Upper lobe of left lung (tissue), 6 donors: ENCODE measurements at places on chromosomes 5 and 9. TPM values are rescaled to one million over a fixed set of nuclear protein-coding genes. Genes with fewer than 3 reads are reported as not detected.

Gene APC
- 88.0 TPM for total RNA-seq

DNA sequence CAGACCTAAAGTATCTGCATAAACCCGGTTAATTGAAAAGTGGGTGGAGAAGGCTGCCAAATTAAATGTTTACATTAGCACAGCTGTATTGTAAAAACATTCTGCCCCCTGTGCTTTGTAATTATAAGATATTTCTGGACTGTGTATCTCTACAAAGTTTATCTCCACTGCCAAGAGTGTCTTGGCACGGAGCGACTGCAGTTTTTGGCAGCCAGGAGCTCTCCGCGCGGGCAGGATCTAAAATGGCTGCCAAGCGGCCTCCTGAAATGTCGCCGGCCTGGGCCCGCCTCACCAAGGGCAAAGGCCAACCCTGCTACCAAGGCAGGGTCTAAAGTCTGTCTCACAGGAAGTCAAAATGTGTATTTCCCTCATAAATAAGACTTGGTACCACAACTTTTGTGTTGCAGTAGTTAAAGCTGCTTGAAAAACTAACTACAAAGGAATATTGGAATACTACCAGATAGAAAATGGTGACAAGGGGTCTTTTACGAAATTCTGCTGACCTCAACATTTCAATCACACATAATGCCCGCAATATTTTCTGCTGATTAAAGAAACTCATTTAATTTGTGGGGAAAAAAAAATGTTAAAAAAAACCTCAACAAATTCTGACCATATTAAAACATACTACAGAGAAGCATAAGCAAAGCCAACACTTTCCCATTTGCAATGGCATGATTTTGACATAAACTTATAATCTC is 110.4 kb downstream of the NFIB start:
- no peaks in the 10 kb centered on the region for H3K27me3 ChIP-seq
- peak overlapping the region; percentile 75 for H3K27ac ChIP-seq
- H3K4me1 ChIP-seq = peaks cover 20% of the 10 kb centered on the region
- peak; percentile 69 for DNase-seq
- no peak overlapping the region for H3K4me3 ChIP-seq

- no peak overlapping the region for H3K4me3 ChIP-seq
- H3K27me3 ChIP-seq = no peaks in the 10 kb centered on the region
- no peak for DNase-seq
- no peaks in the 10 kb centered on the region for H3K4me1 ChIP-seq
- H3K27ac ChIP-seq = no peak overlapping the region
These were observed 219.7 kb downstream of the TRPM3 start for GRCh38 chr9:70901746-70902145.

GRCh38 chr5:92402045-92402444 is 1018.9 kb upstream of the ARRDC3 start:
- H3K27ac ChIP-seq = no peak overlapping the region
- H3K36me3 ChIP-seq = no peaks in the 10 kb centered on the region
- H3K4me1 ChIP-seq = no peaks in the 10 kb centered on the region
- no peaks in the 10 kb centered on the region for H3K27me3 ChIP-seq
- DNase-seq = no peak

DNA sequence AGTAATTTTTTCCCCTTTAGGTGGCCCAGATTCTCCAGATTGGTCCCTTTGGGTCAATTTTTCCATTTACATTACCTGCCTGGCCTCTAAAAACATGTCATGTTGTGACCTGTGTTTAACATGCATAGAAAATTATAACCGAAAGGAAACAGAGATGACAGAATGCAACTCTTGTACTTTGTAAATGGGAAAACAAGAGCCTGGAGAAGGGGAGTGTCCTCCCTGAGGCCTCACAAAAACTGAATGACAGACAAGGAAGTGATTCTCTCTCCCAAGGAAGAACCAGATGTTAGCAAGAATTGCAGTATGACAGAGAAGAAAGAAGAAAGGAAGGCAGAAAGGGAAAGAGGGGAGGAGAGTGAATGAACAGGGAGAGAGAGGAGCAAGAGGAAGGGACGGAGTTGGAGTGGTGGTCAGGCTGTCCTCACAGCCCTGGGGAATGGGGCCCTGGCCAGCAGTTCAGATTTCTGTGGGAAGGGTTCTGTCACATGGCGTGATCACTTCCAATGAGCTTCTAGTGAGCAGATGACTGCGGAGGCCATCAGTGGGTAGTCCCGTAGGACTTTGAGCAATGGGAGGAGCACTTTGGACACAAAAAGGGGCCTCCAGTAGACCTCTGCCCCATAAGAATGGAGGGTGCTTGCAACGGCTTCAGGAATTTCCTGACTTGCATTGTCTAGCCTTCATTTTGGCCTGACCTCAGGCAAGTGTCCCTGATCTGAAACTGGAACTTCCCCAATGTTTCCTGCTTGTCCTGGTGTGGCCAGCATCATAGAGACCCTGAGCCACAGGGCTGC is 31.6 kb downstream of the ABLIM3 start:
- no peak overlapping the region for H3K4me3 ChIP-seq
- H3K27me3 ChIP-seq = no peaks in the 10 kb centered on the region
- H3K36me3 ChIP-seq = no peaks in the 10 kb centered on the region
- no peak for DNase-seq
- peaks cover 20% of the 10 kb centered on the region for H3K4me1 ChIP-seq
- no peak overlapping the region for H3K27ac ChIP-seq

Gene OMD
- 4.8 TPM for total RNA-seq

- no peaks in the 10 kb centered on the region for H3K4me1 ChIP-seq
- H3K36me3 ChIP-seq = no peaks in the 10 kb centered on the region
- H3K27ac ChIP-seq = no peak overlapping the region
- H3K4me3 ChIP-seq = no peak overlapping the region
- no peaks in the 10 kb centered on the region for H3K27me3 ChIP-seq
These were observed 68.8 kb downstream of the KIF4B start for GRCh38 chr5:155082401-155082800.

- peaks cover 38% of the 10 kb centered on the region for H3K36me3 ChIP-seq
- DNase-seq = no peak
- no peak overlapping the region for H3K4me3 ChIP-seq
- no peaks in the 10 kb centered on the region for H3K27me3 ChIP-seq
- peaks cover 28% of the 10 kb centered on the region for H3K4me1 ChIP-seq
These were observed 47.2 kb upstream of the RPL26L1 start for GRCh38 chr5:172911976-172912375.

DNA sequence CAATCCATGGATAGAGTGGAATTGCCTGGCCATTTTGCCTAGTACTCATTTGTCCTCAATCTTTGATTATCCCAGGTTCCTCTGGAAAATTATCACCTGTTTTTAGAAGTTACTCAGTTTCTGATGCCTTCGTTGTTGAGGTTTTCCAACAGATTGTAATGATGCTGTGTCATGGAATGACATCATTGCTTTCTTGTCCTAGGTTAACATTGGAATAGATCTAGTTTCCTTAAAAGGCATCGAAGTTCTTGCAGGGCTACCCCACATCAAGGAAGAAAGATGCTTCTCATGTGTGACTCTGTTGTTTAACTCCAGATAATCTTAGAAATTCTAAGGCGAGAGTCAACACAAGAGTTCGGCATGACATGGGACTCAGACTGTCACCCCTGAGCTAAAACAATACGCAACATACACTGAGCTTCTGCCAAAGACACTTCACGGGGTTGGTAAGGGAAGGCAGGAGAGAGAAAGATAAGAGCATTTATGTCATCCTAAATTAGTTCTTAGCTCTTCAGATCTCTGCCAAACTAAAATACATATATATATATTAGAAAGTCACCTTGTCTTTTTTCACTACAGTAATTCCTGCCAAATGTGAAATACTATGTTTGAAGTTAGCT is 293.2 kb upstream of the WWC1 start:
- H3K27me3 ChIP-seq = no peaks in the 10 kb centered on the region
- H3K4me1 ChIP-seq = no peaks in the 10 kb centered on the region
- no peaks in the 10 kb centered on the region for H3K36me3 ChIP-seq
- no peak for DNase-seq

GRCh38 chr9:68749579-68750159 is 44.6 kb downstream of the PIP5K1B start:
- H3K36me3 ChIP-seq = no peaks in the 10 kb centered on the region
- peaks cover 5% of the 10 kb centered on the region for H3K4me1 ChIP-seq
- DNase-seq = peak; percentile 85
- H3K27ac ChIP-seq = peak overlapping the region; percentile 54

DNA sequence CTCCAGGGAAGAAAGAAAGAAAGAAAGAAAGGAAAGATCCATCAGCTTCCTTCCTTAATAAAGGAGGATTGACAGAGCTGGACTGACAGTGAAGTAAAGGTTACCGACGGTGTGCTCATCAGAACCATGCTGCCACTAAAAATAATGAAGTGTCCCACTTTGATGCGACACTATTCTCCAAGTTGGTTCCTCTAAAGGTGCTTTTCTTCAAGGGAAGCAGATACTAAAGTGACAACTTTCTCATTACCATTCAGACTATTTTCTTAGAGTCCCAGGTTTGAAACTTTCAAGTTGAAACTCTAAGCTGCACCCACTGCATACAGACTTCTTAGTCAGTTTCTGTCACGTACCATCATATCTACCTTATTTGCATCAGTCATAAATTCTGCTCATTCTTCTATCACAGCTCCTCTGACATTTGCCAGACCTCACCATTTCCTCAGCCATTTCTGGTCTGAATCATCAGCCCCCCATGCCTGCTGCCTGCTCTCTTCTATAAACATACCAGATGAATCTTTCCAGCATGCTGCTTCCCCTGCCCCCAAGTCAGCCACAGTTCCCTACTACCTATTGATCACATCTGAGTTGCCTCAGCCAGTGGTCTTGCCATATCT is 177.6 kb downstream of the DEPDC1B start:
- no peaks in the 10 kb centered on the region for H3K4me1 ChIP-seq
- H3K27ac ChIP-seq = no peak overlapping the region
- no peak for DNase-seq
- H3K36me3 ChIP-seq = no peaks in the 10 kb centered on the region
- no peaks in the 10 kb centered on the region for H3K27me3 ChIP-seq

DNA sequence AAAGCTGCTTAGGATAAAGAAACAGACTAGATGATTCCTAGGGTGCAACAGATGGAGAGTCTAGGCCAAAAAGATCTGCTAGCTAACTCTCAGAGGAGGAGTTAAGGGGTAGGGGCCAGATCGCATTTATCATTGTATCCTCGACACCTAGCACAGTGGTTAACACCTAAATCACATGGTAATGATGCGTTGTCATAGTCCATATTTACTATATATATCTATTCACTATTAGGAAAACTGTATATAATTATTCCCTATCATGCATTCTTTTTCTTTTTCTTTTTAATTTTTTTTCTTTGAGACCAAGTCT is 92.8 kb upstream of the SLC44A1 start:
- no peak for DNase-seq
- H3K27me3 ChIP-seq = no peaks in the 10 kb centered on the region
- H3K4me1 ChIP-seq = no peaks in the 10 kb centered on the region
- no peak overlapping the region for H3K4me3 ChIP-seq
- no peak overlapping the region for H3K27ac ChIP-seq

Gene PCDH12
- 26.0 TPM for total RNA-seq

Gene CD180
- total RNA-seq = 1.0 TPM

Gene NPR3
- total RNA-seq = 6.3 TPM

DNA sequence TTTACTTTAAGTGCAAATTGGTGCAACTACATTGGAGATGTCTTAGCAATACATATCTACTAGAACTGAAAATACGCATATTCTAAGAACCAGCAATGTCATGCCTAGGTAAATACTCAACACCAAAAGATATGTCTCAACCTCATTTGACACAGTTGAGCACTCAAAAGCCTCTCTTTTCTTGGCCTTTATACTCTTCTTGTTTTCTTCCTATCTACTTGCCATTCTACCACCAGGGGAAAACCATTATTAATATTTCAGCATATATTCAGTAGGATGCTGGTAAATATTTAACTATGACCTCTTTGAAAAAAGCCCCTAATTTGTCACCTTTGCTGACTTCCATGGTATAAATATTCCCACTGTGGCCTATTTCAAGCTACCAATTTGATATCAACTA is 443.8 kb downstream of the LRRC70 start:
- DNase-seq = no peak
- H3K27ac ChIP-seq = no peak overlapping the region
- H3K27me3 ChIP-seq = no peaks in the 10 kb centered on the region
- H3K36me3 ChIP-seq = no peaks in the 10 kb centered on the region
- no peaks in the 10 kb centered on the region for H3K4me1 ChIP-seq

GRCh38 chr9:94872891-94873511 is 146.5 kb downstream of the AOPEP start:
- DNase-seq = no peak
- H3K4me1 ChIP-seq = peaks cover 6% of the 10 kb centered on the region

Gene INSL6
- not detected for total RNA-seq

Gene EDIL3
- total RNA-seq = 14.7 TPM

Gene GPR107
- 44.4 TPM for total RNA-seq

Gene KIF4B
- 0.07 TPM for total RNA-seq

- no peaks in the 10 kb centered on the region for H3K4me1 ChIP-seq
- no peak for DNase-seq
- no peaks in the 10 kb centered on the region for H3K36me3 ChIP-seq
These were observed 1083.0 kb downstream of the CDH9 start for GRCh38 chr5:25955337-25955736.

GRCh38 chr5:19534751-19535150 is 453.2 kb downstream of the CDH18 start:
- H3K27ac ChIP-seq = no peak overlapping the region
- no peaks in the 10 kb centered on the region for H3K27me3 ChIP-seq
- H3K36me3 ChIP-seq = no peaks in the 10 kb centered on the region

- H3K27me3 ChIP-seq = no peaks in the 10 kb centered on the region
- no peak for DNase-seq
- no peaks in the 10 kb centered on the region for H3K4me1 ChIP-seq
- no peaks in the 10 kb centered on the region for H3K36me3 ChIP-seq
- H3K4me3 ChIP-seq = no peak overlapping the region
These were observed 192.0 kb downstream of the AP3B1 start for GRCh38 chr5:78102500-78102899.

Gene IFNB1
- total RNA-seq = not detected

DNA sequence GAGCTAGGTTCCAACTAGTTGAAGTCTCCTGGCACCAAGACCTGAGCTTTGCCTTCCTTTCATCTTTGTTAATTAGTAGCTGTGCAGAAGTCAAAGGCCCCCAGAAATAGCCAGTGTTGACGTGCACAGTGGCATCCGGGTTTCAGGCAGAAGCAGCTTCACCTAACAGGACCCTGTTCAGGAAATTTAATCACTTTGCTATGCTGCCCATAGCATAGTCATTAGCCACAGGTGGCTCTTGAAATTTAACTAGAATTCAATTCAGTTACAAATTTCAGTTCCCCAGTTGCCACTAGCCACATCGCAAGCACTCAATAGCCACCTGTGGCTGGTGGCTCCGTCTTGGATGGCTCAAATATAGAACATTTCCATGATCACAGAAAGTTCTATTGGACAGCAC is 179.1 kb downstream of the GOLPH3 start:
- H3K4me1 ChIP-seq = no peaks in the 10 kb centered on the region
- no peaks in the 10 kb centered on the region for H3K27me3 ChIP-seq
- no peak overlapping the region for H3K27ac ChIP-seq
